ENCODE measurements at places on chromosomes 5 and 9. TPM values are rescaled to one million over a fixed set of nuclear protein-coding genes. Genes with fewer than 3 reads are reported as not detected.

Gene PFN3
- not detected for total RNA-seq

Gene OR1Q1
- total RNA-seq = not detected

Gene BARHL1
- total RNA-seq = not detected

Gene ANXA2R
- total RNA-seq = 2.5 TPM

Gene SLC25A25
- total RNA-seq = 11.3 TPM

Gene FAM221B
- not detected for total RNA-seq

Gene ABLIM3
- total RNA-seq = not detected

Gene BTNL8
- 0.18 TPM for total RNA-seq

Gene RAD23B
- total RNA-seq = 145 TPM

Gene LHX6
- not detected for total RNA-seq

Gene SLC23A1
- 4.2 TPM for total RNA-seq

Gene NUTM2G
- total RNA-seq = not detected

Gene TMEM252
- total RNA-seq = not detected

Gene ACER2
- total RNA-seq = 1.0 TPM

Gene ACSL6
- 34.0 TPM for total RNA-seq

Measured in activated T-helper 2 cell treated with anti-CD3 and anti-CD28 coated beads, Interferon-gamma antibody, Interleukin-2, Interleukin-4, amounts not matched to agents 10 μg/mL and 5 μg/mL and 100 μg/mL, durations not matched to agents 14 hours and 24 hours and 36 hours (primary cell).